ENCODE measurements at places on chromosomes 7 and 10.

DNA sequence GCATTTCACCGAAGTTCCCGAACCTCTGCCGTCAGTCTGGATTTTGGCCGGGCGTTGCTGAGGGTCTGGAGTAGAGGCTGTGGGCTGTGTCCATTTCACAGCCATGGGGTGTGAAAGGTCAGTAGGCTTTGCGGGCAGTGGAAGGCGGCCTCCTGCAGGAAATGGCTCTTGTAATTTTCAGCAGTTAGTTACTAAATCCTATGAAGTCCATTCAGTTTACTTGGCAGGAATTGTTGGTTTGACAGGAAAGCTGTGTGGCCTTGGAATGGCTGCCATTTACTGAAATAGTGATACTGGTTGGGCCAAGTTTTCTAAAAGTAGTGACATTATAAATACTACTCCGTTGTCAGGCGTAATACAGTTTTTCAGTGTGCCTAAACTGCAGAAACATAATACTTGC lies 303.7 kb downstream of the CCDC3 start:
- no peak for DNase-seq

- DNase-seq, result no peak
Observed at GRCh38 chr7:150562919-150563318, 4.3 kb upstream of the GIMAP4 start.

DNA sequence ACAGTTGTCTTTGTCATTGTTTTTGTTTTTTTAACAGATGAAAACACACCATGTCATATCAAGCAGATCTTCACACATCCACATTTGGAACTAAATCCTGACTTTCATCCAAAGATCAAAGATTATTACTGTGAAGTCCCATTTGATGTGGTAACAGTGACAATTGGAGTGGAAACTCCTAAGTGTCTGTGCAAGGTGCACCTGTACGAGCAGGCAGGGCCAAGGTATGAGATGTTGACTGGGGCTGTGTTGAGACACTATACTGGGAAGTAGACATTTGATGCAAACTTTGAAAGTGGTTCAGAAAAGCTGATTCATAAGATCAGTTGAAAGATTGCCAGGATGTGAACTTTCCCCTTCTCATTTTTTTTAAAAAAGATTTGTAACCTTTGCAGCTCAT lies 152.3 kb downstream of the CPED1 start:
- DNase-seq, result no peak

DNA sequence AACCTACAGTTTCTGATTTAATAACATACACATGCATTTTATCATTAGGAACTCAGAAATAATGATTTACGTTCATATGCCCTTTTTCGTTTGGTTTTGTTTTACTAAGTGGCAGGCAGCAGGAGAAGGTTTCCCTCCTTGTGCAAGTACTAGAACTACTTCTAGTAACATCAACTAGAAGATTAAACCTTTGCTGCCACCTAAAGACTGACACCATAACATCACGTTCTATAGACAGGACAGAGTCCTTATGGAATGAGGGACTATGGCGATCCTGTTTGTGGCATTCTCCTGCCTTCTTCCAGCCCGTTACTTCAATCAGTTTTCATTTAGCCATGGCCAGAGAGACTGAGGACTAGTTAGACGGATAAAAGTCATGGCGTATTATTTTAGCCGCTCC lies 53.2 kb downstream of the GAD2 start:
- DNase-seq, result no peak

- no peak for DNase-seq
Observed at GRCh38 chr10:2207246-2207922, 470.1 kb upstream of the ADARB2 start.

- DNase-seq, result no peak
Observed at GRCh38 chr10:83994325-83994724, 145.0 kb upstream of the GHITM start.

- DNase-seq, result peak; percentile 18
Observed at GRCh38 chr10:89861584-89862301, 160.4 kb downstream of the KIF20B start.

GRCh38 chr10:4307910-4308309 lies 518.1 kb upstream of the AKR1E2 start:
- no peak for DNase-seq

DNA sequence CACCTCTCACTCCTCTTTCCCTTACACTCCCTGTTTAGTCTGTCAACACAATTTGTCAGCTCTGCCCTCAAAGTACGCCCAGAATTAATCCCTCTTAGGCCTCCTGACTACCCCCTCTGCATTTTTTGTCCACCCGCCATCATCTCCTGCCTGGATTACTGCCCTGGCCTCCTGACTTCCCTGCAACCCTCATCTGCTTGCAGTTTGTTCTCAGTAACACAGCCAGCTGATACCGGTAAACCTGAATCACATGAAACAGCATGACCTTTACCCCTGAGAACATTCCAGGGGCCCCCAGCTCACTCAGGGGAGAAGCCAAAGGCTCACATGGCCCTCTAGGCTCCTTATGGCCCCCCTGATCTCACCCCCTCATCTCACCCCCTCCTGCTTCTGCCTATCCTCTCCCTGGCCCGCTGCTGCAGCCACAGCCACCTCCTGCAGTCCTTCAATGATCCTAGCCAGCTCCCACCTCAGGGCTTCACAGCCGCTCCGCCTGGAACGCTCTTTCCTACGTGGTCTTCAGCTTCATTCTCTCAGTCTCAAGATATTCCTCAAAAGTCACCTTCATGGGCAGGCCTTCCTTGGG lies 8.9 kb downstream of the C10orf53 start:
- DNase-seq, result no peak

DNA sequence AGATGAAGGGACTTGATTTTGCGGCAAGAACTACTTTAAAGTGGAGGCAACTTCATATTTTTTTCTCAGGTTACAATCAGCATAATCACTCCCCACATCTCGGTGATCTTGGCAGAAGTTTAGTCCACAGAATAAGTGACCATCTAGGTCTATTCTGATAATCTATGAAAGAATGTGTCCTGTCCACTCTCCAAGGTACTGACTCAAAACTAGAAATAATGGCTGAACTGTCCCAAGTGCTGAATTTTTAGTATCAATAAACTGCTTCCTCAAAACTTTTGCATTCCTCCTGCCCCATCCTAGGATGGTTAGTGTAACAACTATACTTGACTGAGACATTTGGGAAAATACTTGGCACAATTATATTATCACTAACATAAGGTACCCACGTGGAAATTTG lies 10.9 kb upstream of the CHRM2 start:
- no peak for DNase-seq

- DNase-seq, result no peak
Observed at GRCh38 chr7:142579946-142580345, 169.3 kb upstream of the PRSS1 start.

GRCh38 chr10:52741851-52742250 lies 30.7 kb downstream of the MBL2 start:
- no peak for DNase-seq

DNA sequence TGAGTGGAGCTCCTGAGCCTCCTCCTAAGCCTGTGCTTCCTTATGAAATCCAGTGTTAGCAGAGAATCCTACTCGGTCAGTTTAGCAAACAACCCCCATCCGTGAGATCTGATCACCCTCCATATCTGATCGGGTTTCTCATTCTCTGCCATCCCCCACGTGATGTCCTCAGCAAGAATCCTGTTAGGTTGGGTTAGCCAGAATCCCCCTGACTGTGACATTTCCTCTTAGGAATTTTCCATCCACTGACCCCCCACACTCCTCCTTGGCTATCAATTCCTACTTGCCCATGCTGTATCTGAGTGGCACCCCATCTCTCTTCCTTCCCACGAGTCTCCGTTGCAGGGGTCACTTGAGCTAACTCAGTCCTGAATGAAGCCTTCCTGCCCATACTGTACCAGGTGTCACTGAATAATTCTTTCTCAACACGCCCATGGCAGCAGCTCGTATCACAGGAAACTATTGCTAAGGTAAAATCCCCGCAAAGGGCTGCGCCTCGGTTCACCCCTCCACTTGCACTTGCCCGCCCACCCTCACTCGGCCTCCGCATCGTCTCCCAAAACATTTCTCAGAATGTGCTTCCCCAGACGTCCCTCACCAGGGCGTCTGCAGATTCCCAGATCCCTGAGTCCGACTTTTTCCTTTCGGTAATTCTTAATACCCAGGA lies 44.1 kb downstream of the MYOF start:
- DNase-seq, result no peak

DNA sequence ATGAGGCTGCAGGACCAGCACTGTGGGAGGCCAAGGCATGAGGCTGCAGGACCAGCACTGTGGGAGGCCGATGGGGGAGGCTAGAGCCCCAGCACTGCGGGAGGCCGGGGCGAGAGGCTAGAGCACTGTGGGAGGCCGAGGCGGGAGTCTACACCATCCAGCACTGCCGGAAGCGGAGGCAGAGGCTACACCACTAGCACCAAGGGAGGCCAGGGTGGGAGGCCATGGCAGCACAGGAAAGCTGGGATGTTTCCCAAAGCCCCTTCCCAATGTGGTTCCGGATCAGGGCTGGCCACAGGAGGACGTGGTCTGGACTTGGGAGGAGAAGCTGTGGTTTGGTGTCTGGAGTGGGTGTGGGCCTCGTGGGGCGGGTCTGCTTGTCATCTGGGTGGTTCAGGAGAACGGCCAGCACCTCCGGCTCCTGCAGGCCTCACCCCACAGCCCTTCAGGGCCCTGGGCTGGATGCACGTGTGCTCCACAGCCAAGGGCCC lies 43.6 kb downstream of the PDGFA start:
- no peak for DNase-seq

DNA sequence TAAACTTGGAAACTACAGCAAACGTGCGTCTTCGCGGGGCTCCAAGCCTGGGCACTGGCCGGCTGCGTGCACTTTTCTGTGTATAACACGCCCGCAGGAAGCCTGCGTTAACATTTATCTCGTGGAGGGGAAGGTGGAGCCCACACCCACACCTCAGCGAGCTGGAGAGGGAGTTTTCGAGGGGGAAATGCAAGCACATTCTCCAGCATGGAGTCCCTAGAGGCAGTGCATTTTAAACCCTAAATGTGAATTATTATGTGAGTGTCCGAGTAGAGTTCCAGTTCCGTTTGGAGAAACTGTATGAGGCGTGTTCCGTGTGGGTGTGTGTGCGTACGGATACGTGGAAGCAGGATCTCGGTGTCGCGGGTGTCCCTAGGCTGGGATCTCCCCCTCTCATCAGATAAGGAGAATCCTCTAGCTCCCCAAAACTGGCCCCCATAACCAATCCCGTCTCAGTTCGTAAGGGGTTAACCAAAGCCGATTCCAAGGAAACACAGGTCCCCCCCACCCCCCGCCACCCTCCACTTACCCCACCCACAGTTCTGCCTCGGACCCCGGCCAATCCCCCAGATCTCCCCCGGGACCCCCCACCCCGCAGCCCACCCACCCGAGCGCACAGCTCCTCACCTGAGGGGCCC lies 403 bp downstream of the CDK6 start:
- DNase-seq, result peak; percentile 57

GRCh38 chr7:44603193-44603592 lies 3.2 kb upstream of the OGDH start:
- DNase-seq, result no peak

DNA sequence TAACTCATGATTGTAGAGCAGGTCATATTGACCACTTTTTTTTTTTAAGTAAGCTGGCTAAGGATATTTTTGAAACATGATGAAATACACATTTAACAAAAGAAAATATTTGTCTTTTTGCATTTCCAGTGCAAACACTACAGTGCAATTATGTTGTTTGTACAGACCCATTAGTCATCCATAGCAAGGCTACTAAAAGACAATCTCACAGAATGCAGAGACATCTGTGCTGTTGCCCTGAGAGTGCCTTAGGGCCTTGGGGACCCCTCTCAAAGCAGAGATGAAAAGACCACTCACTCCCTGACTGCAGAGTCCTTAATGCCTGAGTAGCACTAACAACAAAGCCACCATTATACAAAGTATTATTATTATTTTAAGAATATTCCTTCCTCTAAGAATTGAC lies 104.5 kb downstream of the NRCAM start:
- no peak for DNase-seq

GRCh38 chr10:117596706-117597105 lies 54.2 kb downstream of the EMX2 start:
- DNase-seq, result no peak

GRCh38 chr10:84018826-84019225 lies 120.5 kb upstream of the GHITM start:
- no peak for DNase-seq

DNA sequence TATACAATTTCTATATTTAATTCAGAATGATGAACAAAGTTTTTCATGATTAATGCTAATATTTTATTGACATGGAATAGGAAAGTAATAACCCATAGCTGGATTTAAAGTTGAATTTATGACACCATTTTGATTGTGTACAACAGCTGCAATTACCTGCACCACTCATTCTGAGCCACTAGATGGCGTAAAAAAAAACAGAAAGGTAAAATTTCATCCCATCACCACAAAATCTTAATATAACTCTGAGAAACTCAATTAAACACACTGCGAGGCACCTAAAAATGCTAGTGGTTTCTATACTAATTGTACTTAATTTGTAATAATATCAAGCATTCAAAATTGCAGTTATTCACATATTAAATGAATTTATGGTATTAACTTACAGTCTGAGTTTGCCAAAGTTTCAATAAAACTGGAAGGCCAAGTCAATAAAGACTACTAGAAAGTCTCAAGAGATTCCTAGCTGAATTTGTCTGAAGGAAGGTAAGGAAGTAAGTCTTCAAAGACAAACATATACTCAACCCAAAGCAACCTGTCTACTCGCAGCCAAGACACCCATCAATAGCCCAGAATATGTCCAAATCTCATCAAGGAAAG lies 182.5 kb downstream of the SKAP2 start:
- no peak for DNase-seq

- DNase-seq, result no peak
Observed at GRCh38 chr10:110817614-110818013, 54.1 kb upstream of the PDCD4 start.

DNA sequence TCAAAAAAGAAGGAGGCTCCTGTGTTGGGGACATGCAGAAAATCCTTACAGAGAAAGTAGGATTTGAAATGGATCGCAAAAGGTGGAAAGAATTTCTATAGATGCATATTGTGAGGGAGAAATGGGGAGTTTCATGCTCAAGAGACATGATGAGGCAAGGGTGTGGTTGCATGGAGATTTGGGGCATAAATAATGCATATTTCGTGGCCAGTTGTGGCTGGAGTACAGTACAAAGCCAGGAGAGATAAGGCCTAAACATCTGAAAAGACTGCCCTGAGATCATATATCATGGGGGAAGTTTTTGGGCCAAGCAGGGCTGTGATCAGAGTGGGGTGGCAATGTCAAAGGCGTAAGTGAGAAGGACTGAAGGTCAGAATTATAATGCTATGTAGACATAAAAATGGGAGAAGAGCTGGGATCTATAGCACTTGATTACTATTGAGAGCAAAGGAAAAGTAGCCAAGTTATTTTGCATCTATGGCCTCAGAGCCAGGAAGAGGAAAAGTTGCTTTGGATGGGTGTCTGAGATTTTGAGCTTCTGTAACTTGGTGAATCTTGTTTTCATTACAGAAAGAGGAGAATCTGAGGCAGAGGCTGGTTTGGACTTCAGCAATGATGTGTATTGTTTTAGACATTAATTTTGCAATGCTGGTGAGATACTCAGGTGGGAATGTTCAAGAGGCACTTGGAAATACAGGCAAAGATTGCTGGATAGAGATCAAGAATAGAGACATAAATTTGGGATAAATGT lies 166.6 kb downstream of the INHBA start:
- no peak for DNase-seq

- no peak for DNase-seq
Observed at GRCh38 chr10:69217119-69217754, 2.9 kb upstream of the HKDC1 start.

GRCh38 chr10:99965700-99966099 lies 44.0 kb downstream of the DNMBP start:
- DNase-seq, result no peak

All from T-helper 2 cell treated with Interferon-gamma antibody and Interleukin-4, amounts not matched to agents 5 μg/mL and 100 μg/mL, for 36 hours (primary cell).